Stimulated activated CD8-positive, alpha-beta memory T cell treated with anti-CD3 and anti-CD28 coated beads, Interleukin-15, amount 100 ng/mL, for 24 hours (primary cell): ENCODE measurements at places on chromosomes 12 and 14.
A peak's percentile ranks its signal among the peaks of the same experiment; 100 is the strongest.

GRCh38 chr12:76591476-76591875, 31.9 kb upstream of the OSBPL8 start:
- no peak for DNase-seq

DNA sequence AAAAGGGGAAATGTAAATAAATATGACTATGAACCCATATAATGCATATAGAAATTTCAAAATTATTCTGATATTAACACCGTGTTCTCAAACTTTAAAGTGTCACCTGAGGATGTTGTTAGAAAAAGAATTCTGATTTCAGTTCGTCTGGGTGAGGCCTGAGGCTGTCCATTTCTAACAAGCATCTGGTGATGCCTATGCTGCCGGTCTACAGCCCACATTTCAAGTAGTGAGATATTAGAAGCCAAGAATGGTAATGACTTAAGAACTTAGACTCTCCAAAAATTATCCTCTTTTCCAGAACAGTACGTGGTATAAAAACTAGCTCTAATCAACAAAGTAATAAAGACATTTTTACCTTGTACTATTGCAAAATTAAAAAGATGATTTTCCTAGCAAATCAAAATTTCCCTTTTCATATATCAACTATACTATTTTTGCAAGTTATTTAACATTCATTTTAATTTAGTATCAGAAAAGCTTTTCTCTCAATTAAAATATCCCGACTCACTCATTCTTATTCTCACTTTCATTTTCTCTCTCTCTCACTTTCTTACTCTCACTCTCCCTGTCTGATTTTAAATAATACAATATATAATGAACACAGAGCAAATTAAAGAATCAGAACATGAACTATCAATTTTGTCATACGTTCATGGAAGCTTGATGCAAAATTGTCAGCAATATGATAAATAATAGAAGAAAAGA, 35.0 kb downstream of the PIK3C2G start:
- no peak for DNase-seq

DNA sequence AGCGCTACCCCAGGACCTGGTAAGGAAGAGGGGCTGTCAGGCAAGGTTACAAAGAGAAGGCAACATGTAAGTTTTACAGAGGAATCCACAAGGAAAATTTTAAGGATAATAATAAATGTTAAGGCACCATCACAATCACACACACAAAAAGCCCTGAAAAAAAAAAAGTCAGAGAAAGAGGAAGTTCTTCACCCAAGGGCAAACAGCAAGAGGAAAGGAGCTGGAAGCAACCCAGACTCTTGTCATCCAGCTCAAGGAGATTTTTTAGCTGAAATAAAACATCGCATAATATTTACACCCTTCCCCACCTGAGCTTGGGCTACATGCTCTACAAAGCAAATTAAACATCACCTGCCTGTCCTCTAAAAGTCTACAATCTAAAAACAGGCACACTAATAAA, 9.5 kb downstream of the SPTB start:
- DNase-seq = no peak

GRCh38 chr14:66041582-66041981, 444.6 kb upstream of the CCDC196 start:
- no peak for DNase-seq

DNA sequence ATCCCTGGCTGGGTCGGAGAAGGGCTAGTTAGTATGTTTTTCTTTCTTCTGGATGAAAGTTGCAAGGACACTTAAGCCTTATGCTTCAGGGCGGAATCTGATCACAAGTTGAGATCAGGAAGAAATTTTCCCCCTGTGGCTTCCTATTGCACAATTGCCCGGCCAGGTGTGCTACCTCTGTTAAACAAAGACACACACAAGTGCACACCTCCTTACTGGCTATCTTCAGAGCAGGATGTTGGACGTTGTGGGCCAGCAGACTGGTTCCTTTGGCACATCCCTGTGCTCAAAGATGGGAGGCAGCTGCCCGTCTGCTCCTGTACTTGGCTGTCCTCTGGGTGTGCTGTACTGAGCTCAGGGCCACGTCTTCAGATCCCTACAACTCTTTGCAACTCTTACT, 19.1 kb downstream of the ETV6 start:
- DNase-seq = no peak

DNA sequence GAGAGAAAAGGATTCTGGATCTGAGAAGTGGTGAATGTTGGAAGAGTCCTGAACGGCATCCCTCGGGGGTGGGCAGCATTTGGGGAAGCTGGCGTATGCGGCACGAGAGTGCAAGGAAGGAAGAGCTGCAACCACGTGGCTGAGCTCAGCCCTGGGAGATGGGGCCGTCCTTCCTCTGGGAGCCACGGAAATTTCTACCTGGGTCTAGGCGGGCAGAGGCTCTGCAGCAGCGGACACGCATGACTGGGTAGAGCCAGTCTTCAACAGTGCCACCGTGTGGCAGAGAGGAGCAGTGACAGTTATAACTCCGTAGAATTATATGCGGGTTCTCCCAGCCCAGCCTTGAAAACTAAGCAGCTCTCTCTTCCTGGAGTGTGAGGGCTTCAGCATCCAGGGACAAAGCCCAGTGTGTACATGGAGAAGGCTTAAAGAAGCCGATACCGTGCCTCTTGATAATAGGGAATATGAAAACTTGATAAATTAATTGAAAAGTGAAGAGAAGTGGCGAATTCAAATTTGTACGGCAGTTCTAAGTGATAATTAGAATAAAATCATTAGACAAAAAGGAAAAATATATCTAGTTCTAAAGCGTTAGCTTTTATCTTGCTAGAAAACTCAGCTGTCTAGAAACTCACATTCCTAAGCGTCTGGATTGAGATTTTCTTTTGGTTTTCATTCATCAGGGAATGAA, 82.9 kb upstream of the STXBP6 start:
- peak; percentile 6 for DNase-seq
